ENCODE measurements at places on chromosomes 16 and 17.

DNA sequence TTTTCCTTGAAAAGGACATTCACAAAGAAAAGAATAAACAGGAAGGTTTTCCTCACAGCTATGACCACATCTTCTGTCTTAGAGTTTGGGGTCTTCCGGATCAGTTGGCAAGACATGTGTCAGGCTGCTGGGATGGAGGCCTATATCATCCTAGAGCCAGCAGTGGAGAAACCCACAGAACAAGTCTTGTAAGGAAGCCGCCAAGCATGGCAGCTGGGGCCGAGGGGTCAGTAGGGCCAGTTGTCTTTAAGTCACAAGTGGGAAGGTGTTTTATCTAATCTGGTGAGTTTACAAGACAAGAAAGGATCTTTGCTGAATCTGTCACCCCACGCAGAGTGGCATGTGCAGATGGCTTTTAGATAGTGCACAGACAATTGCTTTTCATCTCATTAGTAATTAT, 25.7 kb downstream of the SCNN1B start:
- no peak for DNase-seq

DNA sequence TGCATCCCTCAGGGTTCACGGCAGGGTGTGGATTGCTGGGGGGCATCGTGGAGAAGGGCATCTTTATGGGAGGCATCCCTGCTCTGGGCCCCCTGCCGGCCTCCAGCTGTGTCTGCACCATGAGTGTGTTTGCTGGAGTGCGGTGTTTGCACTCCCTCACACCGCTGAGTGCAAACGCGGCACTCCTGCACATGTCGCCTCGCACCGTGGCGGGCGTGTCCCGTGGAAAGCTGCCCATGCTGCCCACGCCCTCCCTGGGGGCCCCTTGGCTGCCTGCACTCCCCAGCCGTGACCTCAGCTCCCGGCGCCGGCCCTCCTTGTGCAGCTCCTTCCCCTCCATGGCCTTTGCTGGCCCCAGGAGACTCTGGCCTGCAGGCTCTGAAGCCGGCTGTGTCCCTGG, 74.6 kb upstream of the ZNF750 start:
- no peak for DNase-seq

- DNase-seq = no peak
Observed at GRCh38 chr17:77324227-77324626, 183.5 kb downstream of the SEC14L1 start.

DNA sequence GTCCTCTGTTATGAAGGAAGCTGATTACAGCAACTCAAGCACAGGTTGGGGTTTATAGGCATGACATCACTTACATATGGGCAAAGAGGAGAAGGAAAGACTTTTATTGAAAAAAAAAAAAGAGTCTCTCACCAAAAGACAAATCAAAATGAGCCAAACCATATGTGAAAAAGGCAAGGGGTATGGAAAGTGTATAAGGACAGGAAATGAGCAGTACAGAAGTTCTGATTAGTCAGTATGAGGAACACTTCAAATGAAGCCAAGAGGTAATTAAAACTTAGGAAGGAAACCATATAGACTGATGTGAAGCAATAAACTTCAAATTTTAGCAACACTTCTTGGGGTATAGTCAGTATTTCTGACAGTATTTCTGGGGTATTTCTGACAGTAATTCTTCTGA, 1372.6 kb downstream of the CDH11 start:
- peak; percentile 95 for DNase-seq

- DNase-seq = peak; percentile 58
Observed at GRCh38 chr16:72884037-72884436, 163.9 kb downstream of the ZFHX3 start.

DNA sequence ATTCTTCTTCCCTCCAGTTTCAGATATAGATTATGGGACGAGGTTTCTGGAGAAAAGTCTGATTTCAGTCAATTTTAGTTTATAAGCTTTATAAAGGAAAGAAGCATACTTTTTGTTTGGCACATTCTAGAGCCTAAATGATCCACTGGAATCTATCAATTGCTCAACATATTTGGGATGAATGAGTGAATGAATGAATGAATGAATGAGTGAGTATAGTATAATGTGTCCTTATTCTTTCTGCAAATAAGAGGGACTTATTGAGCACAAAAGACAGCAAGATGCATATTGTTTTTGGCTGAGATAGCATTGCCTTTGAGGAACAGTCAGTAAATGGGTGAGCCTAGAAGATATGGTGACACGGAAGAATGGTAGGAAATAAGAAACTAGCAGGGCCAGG, 245.4 kb downstream of the SHISA9 start:
- DNase-seq = no peak

GRCh38 chr17:50264263-50265113, 9.8 kb upstream of the TMEM92 start:
- DNase-seq = peak; percentile 56

GRCh38 chr17:6452471-6453266, 8.4 kb downstream of the PIMREG start:
- DNase-seq = no peak
